Muscle of leg (tissue), 16 donors: ENCODE measurements at places on chromosomes 7 and 10. TPM values are rescaled to one million over a fixed set of nuclear protein-coding genes. Genes with fewer than 3 reads are reported as not detected.

The TBC1D12 gene
- total RNA-seq, result 11.4 TPM

DNA sequence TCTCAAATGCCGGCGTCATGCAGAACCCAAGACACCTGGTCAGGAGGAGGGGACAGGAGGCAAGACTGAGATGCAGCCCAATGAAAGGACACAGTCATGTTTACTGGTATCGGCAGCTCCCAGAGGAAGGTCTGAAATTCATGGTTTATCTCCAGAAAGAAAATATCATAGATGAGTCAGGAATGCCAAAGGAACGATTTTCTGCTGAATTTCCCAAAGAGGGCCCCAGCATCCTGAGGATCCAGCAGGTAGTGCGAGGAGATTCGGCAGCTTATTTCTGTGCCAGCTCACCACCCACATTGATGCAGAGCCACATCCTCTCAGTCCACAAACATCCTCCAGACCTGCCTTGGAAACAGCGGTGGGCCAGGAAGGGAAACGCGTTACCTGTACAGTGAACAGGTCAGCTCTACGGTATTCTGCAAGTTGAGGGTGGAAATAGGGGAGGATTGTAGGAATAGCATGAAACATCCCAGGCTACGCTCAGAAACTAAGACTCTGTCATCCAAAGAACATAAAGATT is 133.1 kb upstream of the PRSS1 start:
- H3K36me3 ChIP-seq, result no peaks in the 10 kb centered on the region
- no peak for DNase-seq
- H3K27ac ChIP-seq, result no peak overlapping the region
- H3K27me3 ChIP-seq, result no peaks in the 10 kb centered on the region
- H3K4me1 ChIP-seq, result no peaks in the 10 kb centered on the region

The MUC12 gene
- 0.31 TPM for total RNA-seq

DNA sequence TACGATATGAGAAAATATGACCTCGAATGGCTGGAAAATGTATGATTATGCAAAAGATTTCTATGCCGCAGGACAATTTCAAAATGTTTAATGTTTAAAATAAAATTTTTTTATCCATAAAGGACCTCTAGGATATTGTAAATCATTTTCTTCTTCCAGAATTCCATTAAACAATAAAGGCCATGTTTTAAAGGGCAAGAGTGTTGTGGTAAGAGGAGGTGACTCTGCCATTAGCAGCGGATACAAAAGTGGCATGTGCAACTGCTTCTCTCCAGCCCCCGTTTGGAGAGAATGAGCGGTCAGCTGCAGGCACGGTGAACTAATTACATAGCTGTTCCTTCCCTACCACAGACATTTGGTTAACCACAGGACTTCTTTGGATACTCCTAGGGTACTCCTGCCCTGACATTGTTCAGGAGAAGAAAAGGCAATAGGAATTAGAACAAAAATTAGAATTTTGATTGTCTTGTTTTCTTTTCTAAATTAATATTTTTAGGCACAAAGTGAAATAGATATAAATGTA is 63.8 kb downstream of the HBP1 start:
- H3K4me3 ChIP-seq, result no peak overlapping the region
- no peaks in the 10 kb centered on the region for H3K27me3 ChIP-seq
- no peak overlapping the region for H3K27ac ChIP-seq
- H3K4me1 ChIP-seq, result no peaks in the 10 kb centered on the region
- no peak for DNase-seq

DNA sequence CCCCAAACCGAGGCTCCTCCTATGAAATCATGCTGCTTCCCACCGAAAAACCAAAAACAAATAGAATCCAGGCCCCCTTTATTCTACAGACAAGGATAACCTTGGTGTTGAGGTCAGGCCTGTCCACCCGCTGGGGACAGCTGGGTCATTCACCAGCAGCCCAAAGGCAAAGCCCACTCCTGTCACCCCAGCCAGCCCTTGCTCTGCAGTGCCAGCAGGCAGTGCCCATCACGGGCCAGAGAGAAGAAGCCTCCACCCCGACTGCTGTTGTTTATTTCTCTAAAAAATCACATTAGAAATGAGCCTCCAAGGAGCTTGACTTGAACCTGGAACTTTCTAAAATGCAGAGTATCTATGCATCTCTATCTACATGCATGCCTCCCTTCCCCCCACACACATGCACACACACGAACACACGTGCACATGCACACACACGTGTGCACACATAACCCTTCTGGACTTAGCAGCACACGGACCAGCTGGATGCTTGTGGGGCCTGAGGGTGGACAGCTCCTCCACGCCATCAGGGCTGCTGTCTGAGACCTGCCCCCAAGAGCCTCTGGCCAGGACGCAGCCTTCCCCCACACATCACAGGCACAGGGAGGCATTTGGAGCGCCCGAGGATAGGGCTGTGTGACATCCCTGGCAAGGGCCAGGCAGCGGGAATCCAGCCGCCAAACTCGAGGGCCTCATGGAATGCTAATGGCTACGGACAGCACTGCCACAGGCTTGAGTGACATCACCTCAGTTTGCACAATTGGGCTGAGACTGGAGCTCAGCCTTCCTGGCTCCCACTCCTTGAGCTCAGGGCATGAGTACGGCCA is 22.8 kb downstream of the PRKAG2 start:
- no peak overlapping the region for H3K4me3 ChIP-seq
- DNase-seq, result no peak
- H3K27me3 ChIP-seq, result peaks cover 2% of the 10 kb centered on the region
- no peaks in the 10 kb centered on the region for H3K36me3 ChIP-seq
- H3K4me1 ChIP-seq, result peaks cover 7% of the 10 kb centered on the region

The HGF gene
- total RNA-seq, result 6.0 TPM

GRCh38 chr7:77427996-77428603 is 12.0 kb upstream of the GSAP start:
- H3K27me3 ChIP-seq, result no peaks in the 10 kb centered on the region
- peak; percentile 27 for DNase-seq
- no peaks in the 10 kb centered on the region for H3K36me3 ChIP-seq
- H3K27ac ChIP-seq, result peak overlapping the region; percentile 54
- no peak overlapping the region for H3K4me3 ChIP-seq
- H3K4me1 ChIP-seq, result peaks cover 18% of the 10 kb centered on the region

GRCh38 chr10:69655124-69655867 is 25.2 kb downstream of the FAM241B start:
- peaks cover 31% of the 10 kb centered on the region for H3K4me1 ChIP-seq
- no peak for DNase-seq
- no peak overlapping the region for H3K4me3 ChIP-seq
- peaks cover 16% of the 10 kb centered on the region for H3K27me3 ChIP-seq
- H3K36me3 ChIP-seq, result no peaks in the 10 kb centered on the region

The NKX1-2 gene
- not detected for total RNA-seq

The FAM25A gene
- not detected for total RNA-seq

DNA sequence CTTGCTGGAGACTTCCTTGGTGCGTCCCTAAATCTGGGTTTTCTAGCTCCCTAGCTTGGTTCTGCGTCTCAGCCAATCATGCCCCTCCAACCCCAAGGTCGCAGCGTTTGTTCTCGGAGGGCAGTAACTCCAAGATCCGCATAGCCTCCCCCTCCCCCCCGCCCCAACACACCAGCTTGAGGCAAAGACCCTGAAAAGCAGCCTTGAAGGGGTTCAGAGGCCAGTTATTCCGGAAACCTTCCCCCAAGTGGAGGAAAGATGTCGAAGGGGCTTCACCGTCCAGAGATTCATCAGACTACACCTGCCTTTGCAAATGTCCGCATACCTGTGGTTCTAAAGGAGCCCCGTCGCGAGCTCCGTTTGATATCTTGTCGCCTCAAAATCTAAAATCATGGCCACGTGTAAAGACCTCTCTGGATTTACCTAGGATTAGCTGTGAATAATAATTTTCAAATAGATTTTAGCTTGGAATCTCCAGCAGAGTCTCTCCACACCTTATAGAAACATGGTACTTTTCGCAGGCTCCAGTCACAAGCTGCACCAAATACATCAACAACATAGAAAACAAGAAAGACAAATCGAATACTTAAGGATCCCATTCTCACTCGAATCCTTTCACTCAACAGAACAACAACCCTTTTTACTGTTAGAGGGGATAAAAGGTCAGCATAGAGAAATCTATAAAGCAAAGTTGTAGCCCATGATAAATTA is 7.9 kb downstream of the DLX6 start:
- H3K4me1 ChIP-seq, result peaks cover 15% of the 10 kb centered on the region
- no peaks in the 10 kb centered on the region for H3K36me3 ChIP-seq
- H3K4me3 ChIP-seq, result no peak overlapping the region
- H3K27me3 ChIP-seq, result peaks cover 76% of the 10 kb centered on the region
- no peak for DNase-seq

- H3K27ac ChIP-seq, result no peak overlapping the region
- no peak for DNase-seq
- no peaks in the 10 kb centered on the region for H3K27me3 ChIP-seq
- no peaks in the 10 kb centered on the region for H3K4me1 ChIP-seq
- H3K4me3 ChIP-seq, result no peak overlapping the region
Observed at GRCh38 chr10:80322711-80323110, 33.3 kb upstream of the MAT1A start.

DNA sequence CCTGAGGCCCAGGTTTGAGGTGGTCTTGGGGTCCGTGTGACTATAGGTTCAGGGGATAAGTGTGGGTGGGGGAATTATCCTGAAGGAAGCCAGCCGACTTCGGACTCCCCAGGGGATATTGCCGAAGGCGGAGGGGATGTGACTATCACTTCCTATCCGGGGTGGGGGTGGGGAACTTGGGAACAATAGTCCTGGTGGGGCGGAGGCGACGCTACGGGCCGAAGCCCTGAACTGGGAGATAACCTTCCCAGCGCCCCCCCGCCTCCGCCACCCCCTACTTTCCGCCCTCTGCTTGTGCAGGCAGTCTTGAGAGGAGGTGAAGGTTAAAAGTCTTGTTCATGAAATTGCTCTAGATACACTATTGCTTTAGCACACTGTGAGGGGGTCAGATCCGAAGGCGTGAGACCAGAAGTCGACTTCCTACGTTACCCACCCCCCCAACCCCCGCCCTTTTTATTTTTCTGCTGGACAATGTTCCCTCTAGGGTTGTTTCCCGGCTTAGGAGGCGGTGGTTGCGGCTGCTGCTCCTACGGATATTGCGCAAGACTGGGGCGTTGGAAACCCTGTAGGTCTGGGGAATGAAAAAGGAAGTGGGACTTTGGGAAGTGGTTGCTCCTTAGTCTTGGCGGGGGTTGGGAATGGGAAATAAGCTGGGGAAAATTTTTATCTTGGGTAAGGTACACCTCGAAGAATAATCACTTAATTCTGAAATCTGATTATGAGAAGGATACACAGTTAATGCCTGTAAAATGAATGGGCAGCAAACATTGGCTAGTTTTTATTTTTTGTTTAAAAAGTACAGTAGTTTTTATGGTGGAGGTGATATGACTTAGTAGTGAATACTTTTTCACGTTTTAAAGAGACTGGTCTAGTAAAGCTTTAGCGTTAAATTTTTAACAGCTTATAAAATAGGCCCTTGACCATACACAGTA is 1.5 kb downstream of the PTPN12 start:
- H3K4me1 ChIP-seq, result peaks cover 10% of the 10 kb centered on the region
- peak; percentile 96 for DNase-seq
- H3K36me3 ChIP-seq, result no peaks in the 10 kb centered on the region

The GGCT gene
- total RNA-seq, result 37.8 TPM

DNA sequence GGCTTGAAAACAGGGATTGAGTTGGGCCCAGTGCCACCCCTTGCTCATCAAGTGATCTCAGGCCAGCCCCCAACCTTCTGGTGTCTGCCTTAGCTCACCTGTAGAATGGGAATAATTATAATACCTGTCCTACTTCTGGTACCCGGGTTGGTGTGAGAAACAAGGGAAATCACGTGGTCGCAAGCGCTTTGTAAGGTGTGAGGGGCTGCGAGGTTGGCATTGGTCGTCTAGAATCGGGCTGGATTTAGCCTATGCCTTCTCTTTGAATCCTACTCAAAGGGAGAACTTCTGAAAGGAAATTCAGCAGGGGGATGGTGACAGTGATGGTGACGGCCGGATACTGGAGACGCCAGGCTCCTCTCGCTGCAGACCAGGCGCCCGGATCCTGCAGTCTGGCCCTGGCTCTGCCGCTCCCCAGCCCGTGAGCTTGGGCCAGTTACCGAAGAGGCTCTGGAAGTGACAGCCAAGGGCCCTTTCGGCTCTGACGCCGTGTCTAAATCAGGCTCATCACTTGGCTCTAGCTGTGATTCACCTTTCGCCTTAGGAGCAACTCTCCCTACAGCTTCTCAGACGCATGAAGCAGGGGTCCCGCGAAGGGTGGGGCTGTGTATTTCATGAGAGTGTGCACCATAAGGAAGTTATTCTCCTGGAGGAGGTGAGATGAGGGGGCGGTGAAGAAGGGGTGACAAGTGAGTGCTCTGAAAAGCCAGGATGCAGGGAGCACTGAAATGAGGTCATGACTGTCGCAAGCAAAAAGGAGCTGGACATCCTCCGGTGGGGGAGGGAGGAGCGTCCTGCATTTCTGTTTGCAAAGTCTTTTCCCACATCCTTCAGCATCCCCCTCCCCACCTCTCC is 4.0 kb upstream of the CREB5 start:
- peaks cover 19% of the 10 kb centered on the region for H3K4me1 ChIP-seq
- no peaks in the 10 kb centered on the region for H3K36me3 ChIP-seq
- DNase-seq, result no peak

DNA sequence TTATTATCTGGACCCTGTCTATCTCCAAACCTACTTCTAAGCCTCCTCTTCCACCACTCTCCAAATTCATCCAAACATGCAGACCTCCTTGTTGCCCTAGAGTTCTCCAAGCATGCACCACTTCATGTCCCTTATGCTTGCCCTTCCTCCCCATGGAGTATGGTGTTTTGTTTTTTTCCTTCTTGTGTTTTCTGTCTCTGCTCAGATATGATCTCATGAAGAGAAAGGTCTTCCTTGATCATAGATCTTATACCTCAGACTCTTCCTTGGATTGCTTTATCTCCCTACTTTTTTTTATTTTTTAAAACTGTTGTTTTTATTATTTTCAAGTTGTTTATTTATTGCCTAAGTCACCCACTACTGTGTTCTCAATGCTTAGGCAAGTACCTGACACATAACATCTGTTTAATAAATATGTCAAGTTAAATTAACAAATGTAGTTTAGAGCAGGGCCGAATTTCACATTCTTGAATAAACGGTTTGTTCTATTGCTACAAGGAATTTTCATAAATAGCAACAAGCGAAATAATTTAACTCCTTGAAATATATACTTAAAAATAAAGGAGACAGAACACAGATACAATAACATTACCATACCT is 84.5 kb downstream of the HGF start:
- H3K4me1 ChIP-seq, result peaks cover 4% of the 10 kb centered on the region
- no peaks in the 10 kb centered on the region for H3K36me3 ChIP-seq
- DNase-seq, result no peak
- no peak overlapping the region for H3K4me3 ChIP-seq
- H3K27me3 ChIP-seq, result no peaks in the 10 kb centered on the region
- no peak overlapping the region for H3K27ac ChIP-seq

GRCh38 chr10:71537125-71537524 is 140.4 kb downstream of the CDH23 start:
- no peaks in the 10 kb centered on the region for H3K27me3 ChIP-seq
- DNase-seq, result no peak
- H3K27ac ChIP-seq, result no peak overlapping the region
- H3K4me3 ChIP-seq, result no peak overlapping the region
- no peaks in the 10 kb centered on the region for H3K36me3 ChIP-seq
